ENCODE measurements at places on chromosomes 7 and 10. TPM values are rescaled to one million over a fixed set of nuclear protein-coding genes. Genes with fewer than 3 reads are reported as not detected.

GRCh38 chr10:72316386-72316700 lies 38.4 kb downstream of the DNAJB12 start:
- DNase-seq: no peak

DNA sequence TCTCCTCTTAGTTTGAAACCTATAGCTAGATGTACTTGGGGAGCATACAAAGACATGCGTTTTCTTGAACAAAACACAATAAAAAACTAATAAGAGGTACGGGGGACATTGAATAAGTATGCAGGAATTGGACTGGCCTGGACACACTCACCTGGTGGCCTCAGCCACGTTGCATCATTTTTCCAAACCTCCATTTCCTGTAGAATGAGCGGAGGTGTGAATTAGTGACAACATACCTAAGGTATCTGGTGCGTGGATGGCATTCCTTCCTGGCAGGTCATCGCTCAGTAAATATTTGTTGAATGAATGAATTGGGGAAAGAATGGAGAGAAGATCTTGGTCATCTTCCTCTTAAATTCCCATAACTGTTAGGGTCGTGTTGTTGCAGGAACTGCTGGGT lies 103.2 kb upstream of the CTBP2 start:
- no peak for DNase-seq

MLXIPL gene
- 2.3 TPM for polyA plus RNA-seq

DNA sequence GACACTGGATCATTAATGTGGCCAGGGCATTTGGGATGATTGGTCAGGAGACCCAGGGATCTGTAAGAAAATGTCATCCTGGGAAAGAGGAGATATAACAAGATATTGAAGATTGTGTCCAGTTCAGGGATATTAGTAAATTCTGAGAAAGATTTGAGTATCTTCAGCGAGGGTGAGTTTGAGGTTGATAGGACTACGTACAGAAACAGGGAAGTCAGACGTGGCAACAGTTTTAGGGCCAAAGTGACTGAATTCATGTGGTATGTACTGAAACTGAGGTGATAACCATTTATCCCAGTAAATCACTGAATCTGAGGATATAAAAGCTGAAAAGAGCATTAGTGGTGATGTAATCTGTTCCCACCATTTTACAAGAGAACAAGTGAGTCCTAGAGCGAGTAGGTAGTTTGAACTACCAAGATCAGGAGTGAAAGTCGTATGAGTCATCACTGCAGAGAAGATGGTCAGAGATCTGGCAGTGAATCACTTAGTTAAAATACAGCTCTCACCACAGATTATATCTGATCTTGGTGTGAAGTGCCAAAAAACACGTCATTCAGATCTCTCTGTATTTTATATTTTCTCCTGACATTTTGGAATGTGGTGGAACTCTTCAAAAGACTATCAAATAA lies 220.5 kb downstream of the CDK14 start:
- no peak for DNase-seq

DNA sequence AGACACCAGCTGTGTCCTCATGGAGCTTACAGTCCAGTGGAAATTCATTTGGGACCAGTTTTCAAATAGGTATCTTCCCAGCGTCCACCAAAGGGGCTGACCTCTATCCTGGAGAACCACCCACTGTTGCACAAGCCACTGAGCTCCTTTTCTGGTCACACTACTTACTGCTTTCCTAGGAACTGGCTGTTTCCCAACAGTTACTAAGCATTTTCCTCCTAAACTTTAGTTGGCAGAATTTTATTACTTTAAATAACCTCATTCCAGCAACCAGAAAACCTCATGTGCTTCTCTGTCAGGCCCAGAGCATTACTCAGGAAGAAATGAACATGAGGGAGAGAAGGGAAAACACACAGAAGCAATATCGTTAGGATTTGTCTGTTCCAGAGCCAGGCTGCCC lies 183.1 kb downstream of the GPAM start:
- DNase-seq: no peak

CPN1 gene
- 3.0 TPM for polyA plus RNA-seq

- no peak for DNase-seq
These were observed 22.2 kb downstream of the PLA2G12B start for GRCh38 chr10:72932259-72933015.

GRCh38 chr10:60496181-60496580 lies 106.5 kb upstream of the ANK3 start:
- DNase-seq: no peak

DNA sequence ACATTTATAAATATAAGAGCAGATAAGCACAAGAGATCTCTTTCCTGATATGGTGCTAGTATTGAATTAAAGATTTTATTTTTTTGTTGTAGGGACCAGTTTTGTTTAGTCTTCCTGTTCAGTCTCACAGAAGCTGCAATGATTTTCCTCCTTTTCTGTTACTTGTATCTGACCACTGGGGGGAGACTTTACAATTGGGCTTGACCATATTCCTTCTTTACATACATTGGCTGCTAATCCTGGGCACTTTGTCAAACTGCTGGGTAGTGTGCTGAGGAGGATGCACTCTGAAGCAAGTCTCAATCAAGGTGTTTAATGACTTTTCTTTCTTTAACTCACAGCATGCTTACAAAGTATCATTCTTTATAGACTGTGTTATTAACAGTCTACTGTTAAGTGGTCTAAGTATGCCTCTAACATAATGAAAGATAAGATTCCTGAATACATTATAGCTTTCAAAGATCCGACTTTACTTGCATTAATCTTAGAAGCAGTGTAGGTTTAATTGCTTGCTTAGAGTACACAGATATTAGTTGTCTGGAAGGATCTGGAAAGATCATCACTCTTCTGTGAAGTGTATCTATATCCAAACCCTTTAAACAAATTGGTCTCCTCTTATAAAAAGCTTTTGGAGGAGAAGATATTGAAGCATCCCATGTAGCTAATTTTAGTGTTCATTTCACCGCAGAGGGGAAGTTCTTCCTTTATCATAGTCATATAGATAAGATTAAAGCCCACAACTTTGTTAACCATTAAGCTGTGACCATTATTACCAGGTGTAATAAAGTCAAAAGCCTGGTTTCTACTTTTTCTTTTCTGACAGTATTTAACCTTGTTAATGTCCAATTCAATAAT lies 3.1 kb downstream of the PALS2 start:
- peak; percentile 29 for DNase-seq

DNA sequence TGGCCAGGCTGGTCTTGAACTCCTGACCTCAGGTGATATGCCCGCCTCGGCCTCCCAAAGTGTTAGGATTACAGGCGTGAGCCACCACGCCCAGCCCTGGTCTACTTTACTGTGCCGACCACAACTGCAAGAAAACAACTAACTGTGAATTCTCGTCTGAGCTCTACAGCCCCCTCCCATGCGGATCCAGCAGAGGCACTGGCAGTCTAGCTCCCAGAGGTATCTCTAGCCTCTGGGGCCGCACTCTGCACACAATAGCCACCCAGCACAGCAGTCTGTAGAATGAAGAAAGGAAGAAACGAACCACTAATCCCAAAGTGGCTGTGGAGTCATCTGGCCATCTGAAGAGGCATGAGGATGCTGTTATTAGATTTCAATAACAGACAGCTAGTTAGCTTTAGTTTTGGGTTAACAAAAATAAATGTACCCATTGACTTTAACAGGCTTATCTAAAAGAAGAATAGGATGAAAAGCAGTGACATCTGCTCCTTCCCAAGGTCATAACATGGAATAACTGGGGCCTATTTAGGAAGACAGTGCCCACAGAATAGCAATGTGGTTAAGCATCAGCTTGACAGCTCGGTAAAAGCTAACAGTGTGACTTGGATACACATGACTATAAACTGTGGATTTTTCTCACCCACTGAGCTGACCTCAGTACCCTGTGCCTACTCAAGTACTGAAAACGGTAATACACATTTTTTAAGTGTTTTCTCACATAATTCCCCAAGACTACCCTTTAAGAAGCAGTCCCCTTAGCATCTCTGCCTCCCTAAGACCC lies 131.9 kb downstream of the TNS3 start:
- no peak for DNase-seq

CALN1 gene
- polyA plus RNA-seq: 2.1 TPM

DNA sequence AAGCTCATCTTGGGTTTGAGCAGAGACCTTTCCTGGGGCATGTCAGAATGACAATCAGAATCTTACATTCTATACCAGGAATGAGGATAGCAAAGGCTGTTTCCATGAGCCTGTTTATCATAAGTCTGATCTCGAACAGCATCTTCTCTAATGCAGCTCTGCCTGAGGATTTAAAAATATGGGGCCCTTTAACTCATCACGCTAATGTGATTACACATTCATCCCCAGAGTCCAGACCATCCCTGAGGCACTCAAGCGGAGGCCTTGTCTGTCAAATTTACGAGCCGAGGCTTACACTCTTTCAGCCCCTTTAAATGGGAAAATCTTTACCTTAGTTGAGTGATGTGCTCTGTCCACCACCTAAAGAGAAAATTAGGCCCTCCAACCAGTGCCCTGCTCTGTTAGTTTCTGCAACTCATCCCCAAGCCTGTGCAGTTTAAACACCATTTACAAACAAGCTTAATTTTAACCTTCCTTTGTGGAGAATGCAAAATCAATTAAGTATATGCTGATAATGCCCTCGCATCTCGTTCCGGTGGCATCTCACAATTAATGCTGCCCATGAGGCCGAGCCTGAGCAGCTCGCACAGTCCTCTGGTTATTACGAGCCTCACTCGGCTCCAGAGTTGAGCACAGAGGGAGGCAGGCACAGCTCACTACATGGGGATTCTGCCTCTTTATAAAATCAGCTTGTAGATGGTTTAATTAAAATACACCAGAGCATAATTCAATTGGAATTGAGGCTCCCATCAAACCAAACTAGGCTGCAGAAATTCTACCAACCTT lies 16.0 kb downstream of the CHST15 start:
- no peak for DNase-seq

MDFIC gene
- 34.0 TPM for polyA plus RNA-seq

POLR2J2 gene
- 0.73 TPM for polyA plus RNA-seq

DNA sequence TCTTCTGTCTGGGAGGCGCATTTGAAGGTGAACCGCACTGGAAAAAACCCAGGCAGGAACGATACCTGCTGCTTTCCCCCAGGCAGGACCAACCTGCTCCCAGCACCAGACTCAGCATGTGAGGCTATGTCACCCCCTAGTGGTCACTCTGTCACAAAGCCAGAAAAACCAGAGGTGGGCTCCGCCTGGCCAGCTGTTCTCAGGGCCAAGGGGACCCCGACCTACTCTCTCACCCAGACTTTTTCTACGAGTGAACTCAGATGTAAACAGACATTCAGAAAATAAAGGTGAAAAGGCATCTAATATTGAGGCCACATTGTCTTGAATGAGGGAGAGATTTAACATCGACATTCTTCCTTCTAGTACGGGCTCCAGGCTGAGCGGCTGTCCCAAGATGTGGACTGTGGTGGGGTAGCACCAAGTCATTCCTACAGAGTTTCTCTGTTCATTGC lies 117.3 kb downstream of the PRKAG2 start:
- DNase-seq: no peak

- DNase-seq: no peak
These were observed 56.4 kb upstream of the CCDC71L start for GRCh38 chr7:106717254-106717954.

PAPOLB gene
- polyA plus RNA-seq: 0.14 TPM

CFAP69 gene
- polyA plus RNA-seq: 19.5 TPM

NEBL gene
- 85.3 TPM for polyA plus RNA-seq
